ENCODE measurements at places on chromosomes 16 and 17.

GRCh38 chr16:1674751-1675664, 3.1 kb upstream of the JPT2 start:
- H3K27ac ChIP-seq: no peak overlapping the region
- peak; percentile 49 for DNase-seq
- H3K4me1 ChIP-seq: peaks cover 4% of the 10 kb centered on the region
- H3K4me3 ChIP-seq: no peak overlapping the region
- H3K36me3 ChIP-seq: peaks cover 19% of the 10 kb centered on the region

- H3K4me1 ChIP-seq: peaks cover 9% of the 10 kb centered on the region
- no peak overlapping the region for H3K4me3 ChIP-seq
- H3K36me3 ChIP-seq: no peaks in the 10 kb centered on the region
- DNase-seq: no peak
These were observed 190.9 kb upstream of the GSE1 start for GRCh38 chr16:85422196-85422631.

- no peaks in the 10 kb centered on the region for H3K36me3 ChIP-seq
- DNase-seq: no peak
- no peak overlapping the region for H3K4me3 ChIP-seq
- no peaks in the 10 kb centered on the region for H3K4me1 ChIP-seq
- no peaks in the 10 kb centered on the region for H3K27me3 ChIP-seq
These were observed 50.2 kb upstream of the WSCD1 start for GRCh38 chr17:6019959-6020358.

GRCh38 chr17:8116776-8117175, 1.5 kb downstream of the ALOXE3 start:
- H3K27me3 ChIP-seq: peaks cover 67% of the 10 kb centered on the region
- no peak for DNase-seq
- no peak overlapping the region for H3K27ac ChIP-seq

DNA sequence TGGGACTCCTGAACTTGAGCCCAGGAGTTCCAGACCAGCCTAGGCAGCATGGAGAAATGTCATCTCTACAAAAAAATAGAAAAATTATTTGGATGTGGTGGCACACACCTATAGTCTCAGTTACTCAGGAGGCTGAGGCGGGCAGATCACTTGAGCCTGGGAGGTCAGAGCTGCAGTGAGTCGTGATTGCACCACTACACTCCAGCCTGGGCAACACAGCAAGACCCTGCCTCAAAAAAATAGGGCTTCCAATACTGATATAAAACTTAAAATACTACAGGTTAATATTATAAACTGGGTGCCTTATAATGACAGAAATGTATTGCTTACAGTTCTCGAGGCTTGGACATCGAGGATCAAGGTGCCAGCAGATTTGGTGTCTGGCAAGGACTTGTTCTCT, 10.6 kb downstream of the CES2 start:
- peaks cover 17% of the 10 kb centered on the region for H3K36me3 ChIP-seq
- H3K4me1 ChIP-seq: no peaks in the 10 kb centered on the region
- DNase-seq: no peak

GRCh38 chr17:43784068-43784467, 3.8 kb downstream of the CFAP97D1 start:
- no peaks in the 10 kb centered on the region for H3K36me3 ChIP-seq
- no peak overlapping the region for H3K27ac ChIP-seq
- H3K27me3 ChIP-seq: peaks cover 14% of the 10 kb centered on the region
- no peak for DNase-seq

DNA sequence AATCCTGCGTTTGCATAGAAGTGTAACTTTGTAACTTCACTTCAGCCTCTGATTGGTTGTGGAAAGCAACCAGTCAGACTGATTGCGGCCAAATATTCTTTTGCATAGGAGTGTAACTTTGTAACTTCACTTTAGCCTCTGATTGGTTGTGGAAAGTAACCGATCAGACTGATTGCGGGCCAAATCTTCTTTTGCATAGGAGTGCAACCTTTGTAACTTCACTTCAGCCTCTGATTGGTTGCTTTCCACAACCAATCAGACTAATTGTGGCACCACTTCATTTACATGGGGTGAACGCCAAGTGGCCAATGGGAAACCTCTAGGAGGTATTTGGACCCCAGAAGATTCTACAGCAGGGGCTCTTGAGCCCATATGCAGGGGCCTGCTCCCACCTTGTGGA, 1.8 kb upstream of the TMEM98 start:
- H3K4me3 ChIP-seq: no peak overlapping the region
- no peaks in the 10 kb centered on the region for H3K36me3 ChIP-seq
- H3K4me1 ChIP-seq: peaks cover 10% of the 10 kb centered on the region
- H3K27ac ChIP-seq: no peak overlapping the region
- no peak for DNase-seq
- H3K27me3 ChIP-seq: no peaks in the 10 kb centered on the region

DNA sequence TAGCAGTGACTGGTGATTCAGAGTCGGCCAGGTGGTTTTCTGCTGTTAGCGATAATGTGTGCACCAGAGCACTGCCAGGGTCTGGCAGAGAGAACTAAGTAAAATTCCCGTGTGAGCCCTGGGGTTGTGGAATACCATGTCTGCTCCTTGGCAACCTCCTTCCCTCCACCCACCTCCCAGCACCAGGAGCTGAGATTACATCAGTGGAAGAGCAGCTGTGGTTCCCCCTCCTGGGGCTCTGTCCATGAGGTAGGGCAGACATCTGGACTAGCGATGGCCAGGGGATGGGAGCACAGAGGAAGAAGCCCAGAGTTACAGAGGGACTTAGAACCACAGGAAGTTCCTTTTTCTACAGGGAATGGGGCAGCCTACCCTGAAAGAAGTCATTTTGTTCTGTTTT, 15.8 kb downstream of the CLEC10A start:
- H3K36me3 ChIP-seq: no peaks in the 10 kb centered on the region
- H3K4me3 ChIP-seq: no peak overlapping the region
- DNase-seq: no peak
- H3K27me3 ChIP-seq: no peaks in the 10 kb centered on the region
- H3K27ac ChIP-seq: no peak overlapping the region
- H3K4me1 ChIP-seq: no peaks in the 10 kb centered on the region

DNA sequence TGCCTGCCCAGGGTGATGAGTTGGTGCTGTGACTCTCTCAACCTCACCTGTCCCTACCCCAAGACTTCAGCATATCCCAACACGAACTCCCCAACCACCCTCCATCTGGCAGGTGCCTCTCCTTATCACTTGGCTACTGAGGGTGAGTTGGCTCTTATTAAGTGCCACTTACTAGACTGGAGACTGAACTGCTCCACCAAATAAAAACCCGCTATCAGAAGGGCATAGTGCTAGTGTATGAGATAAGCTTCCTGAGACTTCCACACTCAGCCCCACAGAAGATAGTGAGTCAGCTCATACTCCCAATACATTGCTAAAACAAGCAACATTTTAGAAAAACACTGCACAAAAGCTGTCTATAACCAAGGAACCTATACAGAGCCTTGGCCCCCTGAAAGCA, 16.0 kb upstream of the CCL18 start:
- H3K27me3 ChIP-seq: no peaks in the 10 kb centered on the region
- no peak overlapping the region for H3K27ac ChIP-seq
- no peaks in the 10 kb centered on the region for H3K4me1 ChIP-seq
- no peak for DNase-seq
- H3K4me3 ChIP-seq: no peak overlapping the region
- no peaks in the 10 kb centered on the region for H3K36me3 ChIP-seq

- DNase-seq: no peak
- no peak overlapping the region for H3K4me3 ChIP-seq
- peaks cover 26% of the 10 kb centered on the region for H3K4me1 ChIP-seq
These were observed 2.0 kb downstream of the CBX8 start for GRCh38 chr17:79794659-79795511.

DNA sequence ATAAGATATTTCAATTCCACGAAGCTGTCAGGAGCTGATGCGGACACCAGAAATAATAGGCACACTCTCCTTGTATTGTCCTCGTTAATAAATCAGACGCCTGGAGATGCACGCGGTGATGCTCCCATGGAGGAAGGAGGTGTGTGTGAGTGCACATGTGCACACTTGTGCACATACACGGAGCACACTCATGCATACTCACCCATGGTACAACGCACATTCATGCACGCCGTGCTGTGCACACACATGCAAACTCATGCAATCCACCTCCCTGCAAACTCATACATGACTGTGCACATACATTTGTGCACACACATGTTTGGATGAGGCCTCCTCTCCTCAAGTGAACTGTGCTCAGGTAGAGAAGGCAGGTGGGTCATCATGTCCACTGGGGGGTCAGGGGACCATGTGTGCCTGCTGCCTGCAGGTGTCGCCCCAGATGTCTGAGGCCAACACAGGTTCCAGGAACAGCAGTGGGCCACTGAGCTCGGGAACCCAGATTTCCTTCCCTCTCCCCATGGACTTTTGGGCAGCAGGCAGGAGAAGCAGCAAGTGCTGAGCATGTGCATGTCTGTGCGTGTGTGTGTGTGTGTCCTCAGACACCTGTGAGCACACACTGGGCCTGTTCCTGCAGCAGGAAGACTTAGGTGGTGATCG, 165.3 kb downstream of the SDK2 start:
- no peak overlapping the region for H3K4me3 ChIP-seq
- peaks cover 29% of the 10 kb centered on the region for H3K4me1 ChIP-seq
- no peaks in the 10 kb centered on the region for H3K36me3 ChIP-seq
- H3K27ac ChIP-seq: no peak overlapping the region
- no peaks in the 10 kb centered on the region for H3K27me3 ChIP-seq

- DNase-seq: no peak
- peaks cover 30% of the 10 kb centered on the region for H3K27me3 ChIP-seq
- peaks cover 11% of the 10 kb centered on the region for H3K4me1 ChIP-seq
- no peak overlapping the region for H3K27ac ChIP-seq
These were observed 77.6 kb upstream of the FOXF1 start for GRCh38 chr16:86432691-86433090.

DNA sequence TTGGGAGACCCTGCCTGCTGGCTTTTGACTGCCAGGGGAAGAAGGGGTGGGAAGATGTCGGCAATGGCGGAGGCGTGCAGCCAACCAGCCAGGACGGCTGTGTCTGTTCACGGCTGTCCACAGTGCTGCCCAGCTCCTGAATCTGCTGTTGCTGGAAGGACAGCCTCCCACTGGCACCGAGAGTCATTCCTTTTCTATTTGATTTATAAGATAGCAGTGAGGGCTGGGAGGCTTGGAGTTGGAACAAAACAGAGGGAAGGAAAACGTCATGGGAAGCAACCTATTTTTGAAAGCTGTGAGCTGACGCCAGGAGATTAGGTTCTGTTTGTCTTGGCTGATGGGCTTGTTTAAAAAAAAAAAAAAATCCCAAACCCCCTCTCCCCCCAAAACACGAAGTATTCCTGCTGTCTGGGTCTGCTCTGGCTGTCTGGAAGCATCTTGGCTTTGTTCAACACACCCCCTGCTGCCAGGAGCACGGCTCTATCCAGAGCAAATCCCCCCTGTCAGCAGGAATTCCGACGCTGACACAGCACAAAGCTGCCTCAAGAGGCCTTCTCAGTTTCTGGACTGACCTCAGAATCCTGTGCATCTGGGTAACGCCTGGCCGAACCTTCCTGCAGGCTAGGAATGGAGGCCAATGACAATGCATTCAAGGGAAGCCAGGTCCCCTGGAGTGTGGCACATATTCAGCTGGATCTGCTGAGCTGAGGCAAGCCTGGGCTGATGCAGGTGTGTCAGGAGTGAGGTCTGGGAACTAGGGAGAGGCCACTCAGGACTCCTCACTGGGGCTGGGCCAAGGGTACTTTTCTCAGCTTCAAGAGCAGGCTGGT, 41.0 kb upstream of the SREBF1 start:
- H3K4me3 ChIP-seq: no peak overlapping the region
- H3K36me3 ChIP-seq: peaks cover 5% of the 10 kb centered on the region
- H3K4me1 ChIP-seq: peaks cover 23% of the 10 kb centered on the region
- peak; percentile 88 for DNase-seq
- peaks cover 42% of the 10 kb centered on the region for H3K27me3 ChIP-seq

GRCh38 chr17:50185631-50186471, 15.6 kb downstream of the COL1A1 start:
- H3K27me3 ChIP-seq: no peaks in the 10 kb centered on the region
- peaks cover 11% of the 10 kb centered on the region for H3K4me1 ChIP-seq
- H3K4me3 ChIP-seq: no peak overlapping the region
- H3K27ac ChIP-seq: no peak overlapping the region

GRCh38 chr17:62680541-62681052, 53.1 kb downstream of the MRC2 start:
- no peaks in the 10 kb centered on the region for H3K4me1 ChIP-seq
- no peak overlapping the region for H3K27ac ChIP-seq
- no peak for DNase-seq
- no peaks in the 10 kb centered on the region for H3K27me3 ChIP-seq
- peaks cover 16% of the 10 kb centered on the region for H3K36me3 ChIP-seq

DNA sequence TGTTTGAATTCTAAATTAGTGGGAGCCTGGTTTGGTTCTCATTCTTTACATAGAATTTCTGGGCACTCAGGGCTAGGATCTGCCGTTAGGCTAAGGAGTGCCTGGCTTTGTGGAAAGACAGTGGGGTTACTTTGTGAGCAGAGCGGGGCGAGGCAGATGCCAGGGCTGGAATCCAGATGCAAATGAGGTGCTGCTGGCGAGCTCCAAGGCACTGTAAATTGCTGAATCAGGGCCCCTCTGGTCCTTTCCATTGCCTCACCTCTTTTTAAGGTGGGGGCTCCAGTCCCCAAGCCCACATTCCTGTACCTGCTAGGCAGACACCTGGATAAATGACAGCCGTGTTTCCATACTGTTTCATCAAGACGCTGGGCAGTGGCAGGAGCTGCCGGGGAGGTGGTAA, 33.8 kb downstream of the PIPOX start:
- no peak overlapping the region for H3K4me3 ChIP-seq
- no peak overlapping the region for H3K27ac ChIP-seq
- H3K4me1 ChIP-seq: no peaks in the 10 kb centered on the region
- peaks cover 49% of the 10 kb centered on the region for H3K36me3 ChIP-seq
- DNase-seq: no peak

- H3K36me3 ChIP-seq: peaks cover 4% of the 10 kb centered on the region
- H3K4me3 ChIP-seq: no peak overlapping the region
- peaks cover 5% of the 10 kb centered on the region for H3K4me1 ChIP-seq
- no peak for DNase-seq
- H3K27me3 ChIP-seq: no peaks in the 10 kb centered on the region
- H3K27ac ChIP-seq: no peak overlapping the region
These were observed 14.4 kb downstream of the MRPS23 start for GRCh38 chr17:57835333-57835900.

DNA sequence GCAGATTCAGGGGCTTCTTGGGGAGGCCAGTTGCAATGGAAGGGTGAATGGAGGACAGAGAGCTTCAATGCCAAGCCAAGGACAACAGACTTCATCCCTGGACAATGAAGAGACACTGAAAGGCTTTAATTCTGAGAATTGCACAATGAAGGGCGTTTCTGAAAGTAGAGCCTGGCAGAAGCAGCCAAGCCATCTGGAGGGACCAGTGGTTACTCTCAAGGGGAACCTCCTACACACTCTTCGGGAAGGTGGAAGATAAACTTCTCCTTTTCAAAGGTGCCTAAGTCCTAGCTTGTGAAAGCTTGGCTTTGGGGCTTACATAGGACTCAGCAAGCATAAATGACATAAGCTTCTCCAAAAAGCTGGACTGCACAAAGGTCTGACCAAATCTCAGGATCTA, 6.2 kb upstream of the CES1 start:
- H3K27me3 ChIP-seq: peaks cover 3% of the 10 kb centered on the region
- no peak overlapping the region for H3K27ac ChIP-seq
- no peak for DNase-seq
- H3K4me1 ChIP-seq: no peaks in the 10 kb centered on the region

All from cardiac muscle cell (in vitro differentiated cells and primary cell).